Neuronal stem cell (in vitro differentiated cells): ENCODE measurements at places on chromosomes 1 and 21.

DNA sequence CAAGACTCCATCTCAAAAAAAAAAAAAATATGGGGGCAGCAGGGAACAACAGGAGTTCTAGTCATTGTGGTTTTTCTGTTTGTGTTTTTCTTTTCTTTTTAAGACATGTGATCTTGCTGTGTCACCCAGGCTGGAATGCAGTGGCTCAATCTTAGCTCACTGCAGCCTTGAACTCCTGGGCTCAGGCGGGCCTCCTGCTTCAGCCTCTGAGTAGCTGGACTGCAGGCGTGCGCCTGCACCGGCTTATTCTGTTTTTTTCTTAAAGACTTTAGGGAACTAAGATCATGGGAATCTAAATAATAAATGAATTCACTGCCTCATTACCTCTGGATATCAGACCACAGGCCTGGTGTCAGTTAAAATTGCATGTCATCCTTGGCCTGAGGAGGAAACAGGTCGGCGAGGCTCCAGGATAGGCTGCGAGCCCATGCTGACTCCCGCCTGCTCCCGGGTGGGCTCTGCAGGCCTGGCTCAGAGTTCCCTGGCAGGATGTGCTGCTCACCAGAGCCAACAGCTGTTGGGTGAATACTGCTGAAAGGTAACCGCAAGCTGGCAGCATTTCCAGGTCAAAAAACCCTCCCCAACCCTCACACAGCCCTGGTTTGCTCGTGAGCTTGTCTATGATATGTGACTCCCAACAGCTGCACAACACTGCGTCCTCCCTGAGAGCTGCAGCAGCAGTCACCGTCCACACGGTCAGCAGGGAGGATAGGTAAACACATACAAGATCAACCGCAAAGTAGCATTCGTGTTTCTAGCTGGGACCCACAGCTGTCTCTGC, 58.1 kb downstream of the SCCPDH start:
- DNase-seq = no peak

DNA sequence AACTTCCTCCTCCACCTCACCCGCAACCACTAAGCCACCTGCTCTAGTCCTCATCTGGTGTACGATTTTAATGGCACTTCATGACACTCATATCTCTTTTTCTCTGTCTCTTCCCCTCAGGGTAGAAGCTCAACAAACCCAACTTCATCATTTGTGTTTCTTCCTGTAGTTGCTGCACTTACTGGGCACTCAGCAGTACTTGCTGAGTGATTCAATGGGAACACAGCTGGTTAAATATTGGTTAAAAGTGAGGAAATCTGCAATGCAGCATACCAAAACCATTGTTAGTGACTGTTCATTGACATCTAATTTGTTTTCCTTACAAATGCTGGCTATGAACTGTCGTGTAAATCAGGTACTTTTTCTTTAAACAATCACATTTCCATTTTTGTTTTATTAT, 541.1 kb upstream of the PRMT6 start:
- no peak for DNase-seq

DNA sequence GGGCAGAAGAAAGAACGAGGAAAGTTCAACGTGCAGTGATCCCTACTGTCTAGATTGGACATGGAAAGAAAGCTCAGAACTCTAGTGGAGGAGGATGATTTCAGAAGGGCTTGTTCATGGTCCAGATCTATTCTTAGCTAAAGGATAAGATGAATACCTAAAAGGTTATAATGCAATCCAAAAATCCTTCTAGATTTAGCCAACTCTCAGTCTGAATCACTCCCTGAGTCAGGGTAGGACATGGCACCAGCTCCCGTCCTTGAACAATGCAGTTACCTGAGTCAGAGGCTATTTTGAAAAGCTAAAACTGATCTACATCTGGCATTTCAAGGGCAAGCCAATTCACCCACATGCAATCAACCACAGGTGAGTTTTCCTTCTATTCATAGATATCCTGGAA, 38.8 kb upstream of the HIVEP3 start:
- DNase-seq = no peak

GRCh38 chr1:230139315-230139714, 72.3 kb downstream of the GALNT2 start:
- DNase-seq = no peak

GRCh38 chr1:109501644-109502363, 7.7 kb downstream of the AMIGO1 start:
- DNase-seq = no peak

- no peak for DNase-seq
Measured at GRCh38 chr1:154453161-154453560, 48.0 kb downstream of the IL6R start.

DNA sequence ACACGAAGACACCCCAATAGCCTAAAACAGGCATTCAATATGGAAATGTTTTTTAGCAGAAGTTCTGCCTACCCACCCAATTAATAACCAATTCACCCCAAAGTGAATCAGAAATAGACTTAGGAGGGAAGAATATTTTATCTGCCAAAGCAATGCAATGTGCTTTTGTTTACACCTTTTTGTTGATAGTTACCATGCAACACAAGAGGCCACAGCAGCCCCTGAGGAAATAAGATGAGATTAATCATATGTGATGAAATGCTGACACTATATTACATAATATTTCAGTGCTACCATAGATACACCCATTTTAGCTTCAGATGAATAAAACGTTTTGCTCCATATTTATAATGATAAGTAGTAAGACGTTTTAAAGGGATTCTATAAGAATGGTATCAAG, 60.9 kb upstream of the RGS2 start:
- no peak for DNase-seq

- DNase-seq = no peak
Measured at GRCh38 chr1:33180226-33180910, 1.5 kb downstream of the TRIM62 start.

GRCh38 chr1:78047631-78048030, 1.9 kb downstream of the GIPC2 start:
- no peak for DNase-seq

GRCh38 chr21:42465008-42465802, 30.8 kb downstream of the RSPH1 start:
- no peak for DNase-seq

DNA sequence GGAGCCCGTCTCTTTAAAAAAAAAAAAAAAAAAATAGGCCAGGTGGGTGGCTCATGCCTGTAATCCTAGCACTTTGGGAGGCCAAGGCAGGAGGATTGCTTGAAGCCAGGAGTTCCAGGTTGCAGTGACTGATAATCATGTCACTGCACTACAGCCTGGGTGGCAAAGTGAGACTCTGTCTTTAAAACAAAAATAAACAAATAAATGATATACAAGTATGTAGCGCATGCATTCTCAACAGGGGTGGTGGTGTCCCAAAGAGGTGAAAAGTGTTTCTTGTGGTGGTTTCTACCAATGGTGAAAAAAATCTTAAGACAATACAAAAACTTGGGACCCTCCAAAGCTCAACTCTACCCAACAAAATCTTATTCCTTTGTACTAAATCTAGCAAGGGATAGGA, 17.9 kb downstream of the CNN3 start:
- no peak for DNase-seq

DNA sequence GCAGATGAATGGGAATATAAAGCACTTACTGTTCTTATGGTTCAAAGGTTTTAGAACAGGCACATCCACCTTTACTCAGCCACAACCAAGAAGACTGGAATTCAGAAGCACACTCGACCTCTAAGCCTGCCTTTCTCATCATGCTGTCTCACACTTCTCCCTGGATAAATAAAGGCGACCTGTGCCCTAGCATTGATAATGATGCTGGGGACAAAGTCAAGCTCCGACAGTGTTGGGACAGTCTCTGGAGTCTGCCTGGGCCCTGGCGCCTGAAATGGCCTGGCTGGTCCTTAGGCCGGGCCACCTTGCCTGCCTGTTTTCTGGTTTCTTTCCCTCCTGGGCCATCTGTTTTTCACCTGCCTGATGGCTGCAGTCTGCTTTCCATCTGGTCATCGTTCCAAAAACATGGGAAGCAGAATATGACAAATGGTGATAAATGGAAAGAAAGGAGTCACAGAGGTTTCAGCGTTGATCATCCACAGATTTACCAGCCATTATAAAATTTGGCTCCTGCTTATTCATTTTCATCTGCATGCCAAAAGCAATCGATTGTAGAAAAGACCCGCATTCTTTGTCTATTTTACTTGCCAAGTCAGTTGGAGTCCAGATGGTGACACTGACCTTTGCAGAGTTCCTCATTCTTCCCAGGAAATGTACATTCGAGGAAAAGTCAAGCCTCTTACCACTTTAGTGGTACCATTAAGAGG, 91.2 kb upstream of the KCNJ15 start:
- no peak for DNase-seq

DNA sequence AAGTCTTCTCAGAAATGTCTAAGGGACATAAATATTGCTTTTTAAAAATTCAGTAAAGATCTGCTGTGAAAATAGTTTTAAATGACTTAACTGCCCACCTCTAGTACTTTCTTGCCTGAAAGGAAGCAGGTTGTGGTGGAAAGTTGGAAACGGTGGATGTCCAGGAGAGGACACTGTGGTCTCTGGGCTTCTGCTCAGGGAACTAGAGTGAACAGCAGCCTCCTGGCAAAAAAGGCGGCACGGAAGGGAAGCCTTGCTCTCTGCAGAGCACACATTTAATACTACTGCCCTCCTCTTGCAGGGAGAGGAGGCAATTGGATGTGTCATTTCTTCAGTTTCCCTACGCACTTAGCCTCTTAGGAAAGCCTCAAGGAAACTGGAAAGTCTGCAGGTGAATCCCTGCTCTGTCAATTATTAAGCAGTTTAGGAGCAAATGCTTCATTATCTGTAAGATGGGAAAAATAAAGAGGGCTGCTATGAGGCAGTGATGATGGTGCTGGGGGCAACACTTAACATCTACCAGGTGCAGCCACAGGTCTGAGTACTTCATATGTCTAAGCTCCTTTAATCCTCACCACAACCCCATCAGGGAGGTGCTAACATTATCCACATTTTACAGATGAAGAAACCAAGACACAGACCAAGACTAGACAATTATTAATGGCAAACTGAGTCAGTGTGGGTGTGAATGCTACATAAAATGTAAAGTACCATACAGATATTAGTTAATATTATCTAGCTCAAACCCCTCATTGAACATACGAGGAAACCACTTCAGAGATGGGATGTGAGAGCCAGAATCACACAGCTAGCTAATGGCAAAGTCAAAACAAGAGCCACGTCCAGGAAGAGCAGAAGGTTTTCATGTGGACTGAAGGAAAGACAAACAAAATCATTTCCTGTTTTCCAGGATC, 108.9 kb upstream of the ADAR start:
- DNase-seq = no peak

GRCh38 chr1:40838045-40838979, 23.9 kb downstream of the CITED4 start:
- DNase-seq = no peak

- DNase-seq = no peak
Measured at GRCh38 chr1:163055531-163055930, 13.6 kb upstream of the RGS4 start.

GRCh38 chr21:35920436-35920835, 139.9 kb downstream of the SETD4 start:
- no peak for DNase-seq

DNA sequence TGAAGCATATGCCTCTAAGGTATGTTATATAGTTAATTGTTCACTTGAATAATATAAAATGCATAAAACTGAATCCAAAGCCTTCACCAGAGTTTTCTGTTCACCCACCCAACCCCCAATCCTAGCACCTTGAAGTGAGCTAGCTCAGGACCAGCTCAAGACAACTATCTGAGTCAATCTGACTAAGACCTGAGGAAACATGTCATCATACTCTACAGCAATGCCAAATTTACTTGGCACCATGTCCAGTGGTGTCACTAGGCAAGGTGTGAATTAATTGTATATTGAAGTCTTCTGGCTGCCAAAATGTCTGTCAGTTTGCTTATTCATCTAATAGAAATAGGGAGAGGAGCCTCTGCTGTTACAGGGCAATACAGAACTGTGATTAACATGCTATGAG, 3.8 kb downstream of the DNASE2B start:
- DNase-seq = no peak

DNA sequence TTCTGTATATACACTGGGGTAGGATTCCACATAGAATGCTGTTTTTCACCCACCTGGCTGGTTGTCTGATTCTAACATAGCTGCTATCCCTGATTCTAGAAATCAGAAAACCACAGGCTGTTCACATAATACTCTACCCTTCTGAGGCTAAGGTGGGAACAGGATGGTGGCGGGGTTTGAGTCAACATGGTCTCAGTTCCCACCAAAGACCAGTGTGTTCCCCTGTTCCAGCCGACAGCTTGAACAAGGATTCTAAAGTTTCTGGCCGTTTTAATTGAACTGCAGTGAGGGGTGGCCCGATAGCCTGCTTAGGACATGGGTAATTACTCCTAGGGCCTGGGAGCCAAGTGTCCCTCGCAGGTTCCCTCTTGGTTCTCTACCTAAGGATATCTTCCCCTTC, 38.4 kb downstream of the PEX14 start:
- no peak for DNase-seq

DNA sequence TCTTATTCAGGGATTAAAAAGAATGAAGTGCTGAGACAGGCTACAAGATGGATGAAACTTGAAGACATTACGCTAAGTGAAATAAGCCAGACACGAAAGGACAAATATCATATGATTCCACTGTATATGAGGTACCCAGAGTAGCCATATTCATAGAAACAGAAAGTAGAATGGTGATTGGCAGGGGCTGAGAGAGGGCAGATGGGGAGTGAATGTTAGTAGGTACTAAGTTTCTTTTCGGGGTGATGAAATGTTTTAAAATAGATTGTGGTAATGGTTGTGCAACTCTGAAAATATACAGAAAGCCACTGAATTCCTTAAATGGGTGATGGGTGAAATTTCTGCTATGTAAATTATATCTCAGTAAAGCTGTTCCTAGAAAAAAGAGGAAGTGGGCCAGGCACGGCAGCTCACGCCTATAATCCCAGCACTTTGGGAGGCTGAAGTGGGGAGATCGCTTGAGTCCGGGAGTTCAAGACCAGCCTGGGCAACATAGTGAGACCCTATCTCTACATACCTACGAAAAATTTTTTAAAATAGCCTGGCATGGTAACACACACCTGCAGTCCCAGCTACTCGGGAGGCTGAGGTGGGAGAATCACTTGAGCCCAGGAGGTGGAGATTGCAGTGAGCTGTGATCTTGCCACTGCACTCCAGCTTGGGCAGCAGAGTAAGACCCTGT, 15.9 kb downstream of the SLC27A3 start:
- no peak for DNase-seq

DNA sequence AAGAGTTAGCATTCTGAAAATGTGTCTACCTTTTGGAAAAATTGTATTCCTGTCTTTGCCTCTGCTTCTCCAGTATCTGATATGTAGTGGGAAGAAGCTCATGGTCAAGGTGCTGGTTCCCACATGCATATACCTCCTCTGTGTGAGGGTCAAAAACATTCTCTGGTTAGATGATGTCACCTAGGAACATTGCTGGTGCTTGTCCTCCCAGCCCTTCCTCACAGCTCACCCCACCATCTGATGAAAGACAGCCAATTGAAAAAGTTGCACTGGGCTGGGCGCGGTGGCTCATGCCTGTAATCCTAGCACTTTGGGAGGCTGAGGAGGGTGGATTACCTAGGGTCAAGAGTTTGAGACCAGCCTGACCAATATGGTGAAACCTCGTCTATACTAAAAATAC, 154.4 kb downstream of the NR5A2 start:
- DNase-seq = no peak

DNA sequence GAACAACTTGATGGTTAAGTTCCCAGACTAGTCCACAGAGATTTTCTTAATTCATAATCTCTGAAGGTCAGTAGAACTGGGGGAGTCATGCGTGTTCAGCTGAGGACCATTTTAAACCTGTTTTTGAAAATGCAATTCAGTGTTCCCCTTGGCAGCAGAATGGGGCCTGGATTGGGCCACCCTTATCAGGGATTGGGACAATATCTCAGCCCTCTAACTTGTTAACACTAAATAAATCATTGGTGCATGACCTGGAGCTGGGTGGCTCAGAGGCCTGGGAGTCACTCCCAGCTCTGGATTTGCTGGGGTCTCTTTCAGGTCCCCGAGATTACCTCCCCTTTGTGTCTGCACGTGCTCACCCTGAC, 55.3 kb downstream of the MRPS6 start:
- no peak for DNase-seq
